Progenitor cell of endocrine pancreas (in vitro differentiated cells): ENCODE measurements at places on chromosomes 11 and 22.

DNA sequence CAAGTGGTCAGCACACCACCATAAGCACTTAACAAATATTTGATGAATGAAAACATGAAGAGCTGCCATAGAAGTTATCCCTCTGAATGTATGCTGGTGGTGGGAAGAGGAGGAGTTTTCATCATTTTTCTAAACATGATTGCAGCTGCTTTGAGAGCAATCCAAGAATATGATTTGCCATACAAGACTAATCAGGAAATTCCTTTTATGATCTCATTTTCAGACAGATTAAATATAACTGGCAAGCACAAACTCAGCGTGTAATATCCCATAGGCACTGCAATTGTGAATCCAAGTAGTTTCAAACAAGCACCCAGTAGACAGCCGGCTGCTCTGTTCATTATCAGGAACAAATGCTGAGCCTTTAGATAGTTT, 505.7 kb upstream of the LUZP2 start:
- no peak for DNase-seq

GRCh38 chr11:11944444-11944843, 64.0 kb downstream of the DKK3 start:
- DNase-seq, result no peak

DNA sequence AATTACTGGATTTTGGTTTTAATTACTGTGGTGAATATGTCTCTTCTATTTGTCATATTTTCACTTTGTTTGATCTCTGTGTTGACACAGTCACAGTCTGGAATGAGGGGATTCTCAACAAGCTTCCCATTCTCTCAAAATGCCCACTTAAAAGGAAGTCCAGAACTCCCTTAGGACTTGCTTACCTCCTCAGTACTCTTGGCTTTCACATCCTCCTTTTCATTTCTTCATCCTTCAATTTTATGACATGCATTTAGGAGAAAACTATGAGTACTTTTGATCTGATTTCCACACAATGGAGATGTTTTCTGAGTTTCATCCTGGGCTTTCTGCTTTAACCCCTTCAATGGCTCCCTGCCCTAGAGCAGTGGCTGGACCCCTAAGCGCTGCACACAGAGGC, 49.3 kb upstream of the FLI1 start:
- no peak for DNase-seq

DNA sequence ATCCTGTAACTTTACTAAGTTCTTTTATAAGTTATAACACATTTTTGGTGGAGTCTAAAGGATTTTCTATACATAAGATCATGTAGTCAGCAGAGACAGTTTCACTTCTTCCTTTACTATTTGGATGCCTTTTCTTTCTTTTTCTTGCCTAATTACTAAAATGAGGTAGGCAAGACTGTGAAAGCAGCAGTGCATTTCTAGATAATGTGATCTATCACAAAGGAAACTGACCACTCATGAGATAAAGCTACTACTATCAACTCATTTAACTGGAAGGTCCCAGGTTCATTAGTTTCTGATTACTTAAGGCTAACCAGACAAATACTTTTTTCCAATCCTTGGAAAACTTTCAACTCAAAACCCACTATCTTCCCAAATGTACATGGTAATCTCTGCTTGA, 196.2 kb upstream of the E2F8 start:
- no peak for DNase-seq

- no peak for DNase-seq
These were observed 8.6 kb upstream of the PPM1F start for GRCh38 chr22:21961127-21961867.

DNA sequence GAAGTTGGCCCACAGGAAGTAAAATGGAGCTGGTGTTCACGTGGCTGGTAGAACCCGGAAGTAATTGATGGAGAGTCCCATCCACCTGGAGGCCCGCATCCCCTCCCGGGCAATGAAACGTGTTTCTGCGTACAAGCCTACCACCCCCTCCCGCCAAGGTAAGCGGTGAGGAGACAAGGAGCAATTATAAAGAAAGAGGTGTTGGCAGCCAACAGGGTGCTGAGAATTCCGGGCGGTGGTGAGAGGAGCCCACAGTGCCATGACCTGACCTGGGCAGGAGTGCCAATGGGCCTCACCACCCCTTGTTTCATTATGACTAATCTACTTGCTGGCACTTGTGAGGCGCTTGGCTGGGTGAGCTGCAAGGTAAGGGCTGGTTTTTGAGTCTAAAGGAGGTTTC, 83.8 kb upstream of the BID start:
- no peak for DNase-seq

- DNase-seq, result no peak
These were observed 133.6 kb upstream of the SESN3 start for GRCh38 chr11:95364324-95365295.

- no peak for DNase-seq
These were observed 46.1 kb downstream of the ENTHD1 start for GRCh38 chr22:39847477-39847876.

GRCh38 chr22:21611210-21611977, 18.4 kb downstream of the YDJC start:
- DNase-seq, result no peak

DNA sequence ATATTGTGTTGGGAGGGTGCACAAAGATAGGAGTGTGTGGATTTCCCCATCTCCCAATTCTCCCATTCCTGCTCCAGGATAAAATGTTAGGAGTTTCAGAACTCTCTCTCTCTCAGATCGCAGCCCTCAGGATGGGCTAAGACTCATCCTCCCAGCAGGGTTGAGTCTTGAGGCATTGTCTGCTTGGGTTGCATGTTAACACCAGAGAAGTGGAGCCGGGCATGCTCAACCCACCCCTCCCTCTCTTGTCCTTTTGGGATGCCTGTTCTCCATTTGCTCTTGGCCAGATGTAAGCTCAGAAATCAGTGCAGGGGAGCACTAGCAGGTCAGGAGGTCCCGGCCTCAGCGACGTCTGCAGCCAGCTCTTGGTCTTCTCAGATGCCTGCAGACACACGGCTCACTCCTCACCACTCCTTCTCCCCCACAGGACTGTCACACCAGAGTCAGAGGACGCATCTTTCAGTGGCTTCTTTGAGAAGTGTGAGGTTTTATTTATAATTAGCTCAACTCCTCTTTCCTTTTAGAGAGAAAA, 1456.5 kb downstream of the TBC1D22A start:
- DNase-seq, result no peak

- DNase-seq, result no peak
These were observed 6.4 kb upstream of the AIFM3 start for GRCh38 chr22:20960609-20961008.

DNA sequence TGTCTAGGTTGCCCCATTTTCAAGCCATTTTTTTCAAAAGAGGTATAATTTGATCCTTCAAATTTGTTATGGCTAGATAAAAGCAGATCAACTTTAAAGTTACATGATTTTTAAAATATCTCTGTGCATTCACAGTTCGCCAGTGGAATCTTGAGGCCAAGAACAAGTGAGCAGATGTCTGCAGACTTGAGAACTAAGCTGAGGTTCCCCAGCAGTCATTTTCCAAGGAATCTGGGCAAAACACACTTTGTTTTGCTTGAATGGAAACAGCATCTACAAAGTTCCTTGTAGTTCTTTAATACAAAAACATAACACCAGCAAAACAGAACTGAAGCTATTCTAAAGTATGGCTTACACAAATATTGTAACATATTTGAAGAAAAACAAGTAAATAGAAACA, 7.7 kb downstream of the MPPED2 start:
- DNase-seq, result no peak

GRCh38 chr22:38191731-38192474, 9.9 kb upstream of the MAFF start:
- DNase-seq, result no peak

- no peak for DNase-seq
These were observed 24.4 kb downstream of the DDI1 start for GRCh38 chr11:104060820-104061219.

DNA sequence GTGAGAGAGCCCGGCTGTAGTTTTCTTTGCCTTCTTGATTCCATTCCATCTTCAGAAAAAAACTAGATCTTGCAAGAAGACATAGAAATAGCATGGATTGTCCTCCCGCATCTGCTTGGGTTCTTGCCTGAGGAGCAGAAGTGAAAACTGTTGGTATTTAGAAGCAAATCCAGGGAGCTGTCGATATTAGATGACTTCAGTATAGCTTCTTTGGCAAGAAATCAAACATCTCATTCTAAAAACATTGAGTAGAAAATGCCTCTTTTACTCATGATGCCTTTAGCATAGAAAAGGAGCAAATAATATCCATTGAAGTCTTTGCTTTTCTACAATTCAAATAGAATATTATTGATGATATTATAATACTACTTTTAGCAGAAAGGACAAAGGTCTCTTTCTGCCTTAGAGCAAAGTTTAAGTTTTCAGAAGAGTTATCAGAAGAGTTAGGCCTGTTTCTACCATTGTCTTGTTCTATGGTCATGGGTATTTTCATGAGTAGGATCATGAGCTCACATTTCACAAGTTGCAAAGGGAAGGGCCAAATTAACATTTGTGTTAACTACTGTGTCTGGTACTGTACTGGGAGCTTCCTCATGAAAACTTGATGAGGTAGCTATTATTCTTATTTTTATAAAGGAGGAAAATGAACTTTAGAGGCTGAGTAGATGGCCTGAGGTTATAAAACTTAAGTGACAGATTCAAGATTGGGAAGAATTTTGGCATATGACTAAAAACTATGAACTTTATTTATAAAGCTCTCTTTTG, 49.7 kb downstream of the EXT2 start:
- no peak for DNase-seq

DNA sequence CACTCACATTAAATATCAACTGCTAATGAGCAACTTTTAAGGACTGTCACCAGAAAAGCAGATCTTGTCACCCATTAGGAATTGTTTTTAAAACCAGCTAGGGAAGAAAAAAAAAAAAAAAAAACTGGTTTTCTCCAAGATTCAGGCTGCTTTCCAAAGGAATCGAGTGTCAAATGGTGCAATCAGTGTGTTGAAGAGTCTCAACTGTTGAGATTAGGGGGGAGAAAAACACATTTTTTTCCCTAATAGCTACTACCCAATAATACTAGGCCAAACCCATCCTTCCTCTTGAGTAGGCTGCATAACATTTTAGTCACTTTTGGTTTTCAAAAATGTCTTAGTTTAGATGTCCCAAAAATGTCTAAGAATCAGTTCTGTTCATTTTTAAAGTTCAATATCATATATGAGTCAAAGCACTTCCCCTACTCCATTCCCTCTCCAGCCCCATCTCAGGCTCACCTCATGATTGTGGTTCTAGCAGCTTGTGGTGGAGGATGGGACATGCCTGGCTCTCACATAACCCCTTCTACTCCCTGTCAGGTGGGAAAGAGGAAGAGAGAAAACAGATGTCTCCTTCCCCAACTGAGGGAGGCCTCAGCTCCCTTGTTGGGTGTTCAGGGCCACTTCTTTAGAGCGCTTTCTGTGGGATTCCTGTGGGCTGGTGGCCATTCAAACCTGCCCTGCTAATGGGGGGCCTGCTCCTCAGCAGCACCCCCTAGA, 193.6 kb downstream of the CWF19L2 start:
- DNase-seq, result no peak

- no peak for DNase-seq
These were observed 26.8 kb downstream of the TPCN2 start for GRCh38 chr11:69075421-69076128.

DNA sequence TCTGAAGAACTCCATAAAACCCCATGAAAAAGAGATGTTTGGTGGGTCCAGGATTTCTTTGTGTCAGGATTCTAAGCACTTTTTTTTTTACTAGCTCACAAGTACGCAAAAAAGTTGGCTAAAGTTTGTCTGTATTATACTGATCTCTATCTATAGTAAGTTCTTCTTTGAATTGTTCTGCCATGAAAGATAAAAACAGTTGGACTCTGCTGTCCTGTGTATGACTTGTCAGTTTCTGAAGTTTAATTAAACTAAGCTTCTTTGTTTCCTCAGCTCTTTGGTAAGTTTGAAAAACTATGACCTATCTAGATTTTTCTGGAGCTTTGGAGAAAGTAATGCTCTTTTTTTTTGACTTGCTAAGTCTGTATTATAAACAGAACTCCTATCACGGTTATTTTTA, 812.2 kb upstream of the LUZP2 start:
- DNase-seq, result no peak

GRCh38 chr11:12134236-12134585, 23.8 kb downstream of the MICAL2 start:
- DNase-seq, result no peak

DNA sequence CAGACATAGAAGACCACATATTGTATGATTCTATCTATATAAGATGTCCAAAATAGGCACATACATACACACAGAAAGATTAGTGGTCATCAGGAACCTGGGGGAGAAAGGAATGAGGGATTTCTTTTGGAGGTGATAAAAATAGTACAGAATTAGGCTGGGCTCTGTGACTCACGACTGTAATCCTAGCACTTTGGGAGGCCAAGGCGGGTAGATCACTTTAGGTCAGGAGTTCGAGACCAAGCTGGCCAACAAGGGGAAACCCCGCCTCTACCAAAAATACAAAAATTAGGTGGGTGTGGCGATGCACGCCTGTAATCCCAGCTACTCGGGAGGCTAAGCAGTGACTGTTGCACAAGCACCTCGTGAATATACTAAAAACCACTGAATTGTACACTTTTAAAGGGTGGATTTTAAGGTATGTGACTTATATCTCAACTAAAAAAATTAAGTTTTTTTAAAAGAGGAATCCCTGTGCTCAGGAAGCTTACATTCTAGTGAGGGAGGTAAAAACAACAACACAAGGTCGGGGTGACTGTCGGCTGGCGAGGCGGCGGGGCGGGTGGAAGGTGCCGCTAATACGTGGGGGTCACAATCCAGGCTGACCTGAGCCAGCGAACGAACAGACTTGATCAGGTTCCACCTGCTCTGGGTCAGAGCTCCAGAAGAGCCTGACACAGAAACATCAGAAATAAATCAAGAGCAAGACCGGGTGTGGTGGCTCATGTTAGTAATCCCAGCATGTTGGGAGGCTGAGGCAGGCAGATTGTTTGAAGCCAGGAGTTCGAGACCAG, 25.3 kb upstream of the TESMIN start:
- no peak for DNase-seq

GRCh38 chr11:26109658-26110368, 222.1 kb upstream of the ANO3 start:
- no peak for DNase-seq

- peak; percentile 30 for DNase-seq
These were observed 8.4 kb downstream of the SLCO2B1 start for GRCh38 chr11:75159151-75159953.

DNA sequence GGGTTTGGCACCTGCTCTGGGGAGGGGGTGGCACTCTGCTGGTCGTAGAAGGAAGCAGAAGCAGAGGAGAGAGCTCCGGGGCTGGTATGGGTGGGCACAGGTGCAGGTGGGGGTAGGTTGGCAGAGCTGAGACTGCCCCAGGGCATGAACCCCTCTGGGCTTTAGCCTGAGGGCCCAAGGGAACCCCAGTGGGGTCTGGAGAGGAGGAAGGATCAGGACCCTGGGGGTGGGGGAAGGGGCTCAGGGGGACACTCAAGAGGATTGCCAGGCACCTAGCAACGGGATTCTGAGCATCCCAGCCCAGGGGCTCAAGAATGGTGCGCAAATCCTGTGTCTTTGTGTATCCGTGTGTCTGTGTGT, 6.3 kb downstream of the ALDH3B2 start:
- DNase-seq, result no peak
